ENCODE measurements at places on chromosomes 11 and 22.

DNA sequence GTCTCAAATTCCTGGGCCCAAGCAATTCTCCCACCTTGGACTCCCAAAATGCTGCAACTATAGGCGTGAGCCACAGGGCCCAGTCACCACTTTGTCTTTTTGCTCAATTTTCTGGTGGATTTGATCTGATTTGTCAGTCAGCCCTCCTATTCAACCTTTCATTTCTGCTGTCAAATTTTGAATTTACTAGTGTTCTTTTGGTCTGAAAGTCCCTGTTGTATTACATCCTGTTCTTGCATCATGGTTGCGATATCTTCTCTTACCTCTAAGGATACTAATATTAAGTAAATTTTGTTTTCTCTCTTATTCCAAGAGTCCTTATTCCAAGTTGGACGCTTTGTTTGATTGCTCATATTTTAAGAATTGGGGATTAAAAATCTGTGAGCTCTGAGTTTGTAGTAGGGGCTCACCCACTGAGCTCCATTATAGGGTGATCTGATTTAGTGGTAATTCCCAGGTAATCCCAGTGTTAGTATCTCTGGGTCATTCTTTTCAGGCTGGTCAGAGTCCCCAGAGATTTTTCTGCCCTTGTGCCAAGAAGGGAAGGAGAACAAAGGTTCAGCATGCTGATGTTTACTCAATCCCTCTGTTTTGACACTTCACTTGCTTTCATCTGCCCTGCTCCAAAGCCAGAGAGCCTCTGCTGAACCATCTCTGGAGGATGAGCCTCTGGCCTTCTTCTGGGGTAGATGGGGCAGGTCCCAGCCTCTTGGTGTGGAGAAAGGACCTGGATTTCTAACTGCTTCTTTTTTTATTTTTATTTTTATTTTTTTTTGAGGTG, 10.0 kb downstream of the UPB1 start:
- DNase-seq = no peak

- no peak for DNase-seq
Observed at GRCh38 chr11:132463295-132464002, 1068.9 kb downstream of the OPCML start.

DNA sequence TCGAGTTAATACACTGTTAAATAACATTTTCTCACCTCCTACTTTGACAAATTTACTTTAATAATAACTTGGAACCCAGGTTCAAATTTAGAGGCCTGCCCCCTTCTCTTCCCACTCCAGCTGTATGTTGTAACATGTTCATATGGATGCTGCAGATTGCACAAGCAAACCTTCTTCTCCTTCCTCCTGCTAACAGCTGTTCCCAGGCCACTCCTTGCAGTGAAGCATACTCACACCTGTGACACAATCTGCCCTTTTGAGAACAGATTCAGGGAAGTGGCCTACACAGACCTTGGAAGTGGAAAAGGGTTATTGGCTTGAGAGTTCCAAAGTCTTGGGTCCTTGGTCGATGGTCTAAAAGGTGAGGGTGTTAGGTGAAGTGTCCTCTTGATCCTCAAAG, 131.9 kb downstream of the TEAD1 start:
- DNase-seq = no peak

- DNase-seq = no peak
Observed at GRCh38 chr22:35335468-35335867, 35.8 kb downstream of the TOM1 start.

GRCh38 chr11:102632026-102632425, 6.9 kb upstream of the MMP20 start:
- DNase-seq = no peak
